NT2/D1 (cell line): ENCODE measurements at places on chromosomes 7 and 10.

DNA sequence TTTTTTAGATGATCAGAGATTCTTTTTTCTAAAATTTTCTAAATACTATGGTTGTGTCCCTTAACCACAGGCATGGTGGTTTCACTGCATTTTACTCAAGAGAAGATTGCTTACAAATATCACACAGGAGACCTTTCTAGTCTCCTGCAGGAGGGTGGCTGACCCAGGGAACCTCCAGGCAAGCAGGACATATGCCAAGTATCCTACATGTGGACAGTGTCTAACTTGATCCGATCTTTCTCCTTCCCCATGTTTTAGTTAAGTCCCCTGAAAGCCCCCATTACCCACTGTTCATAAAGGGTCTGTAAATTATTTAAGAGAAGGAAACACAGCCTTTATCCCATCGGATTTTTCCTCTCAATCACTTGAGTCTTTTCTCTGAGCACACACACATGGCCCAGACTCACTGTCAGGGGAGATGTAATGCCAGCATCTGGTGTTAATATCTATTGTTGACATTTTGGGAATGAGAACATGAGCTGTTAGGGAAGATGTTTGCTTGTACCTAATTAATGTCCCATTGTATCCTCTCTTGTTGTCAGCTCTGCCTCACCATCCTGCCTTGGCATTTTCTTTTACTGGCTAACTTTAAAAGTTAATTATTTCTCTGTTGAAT is 755.2 kb downstream of the AUTS2 start:
- no peak for DNase-seq

DNA sequence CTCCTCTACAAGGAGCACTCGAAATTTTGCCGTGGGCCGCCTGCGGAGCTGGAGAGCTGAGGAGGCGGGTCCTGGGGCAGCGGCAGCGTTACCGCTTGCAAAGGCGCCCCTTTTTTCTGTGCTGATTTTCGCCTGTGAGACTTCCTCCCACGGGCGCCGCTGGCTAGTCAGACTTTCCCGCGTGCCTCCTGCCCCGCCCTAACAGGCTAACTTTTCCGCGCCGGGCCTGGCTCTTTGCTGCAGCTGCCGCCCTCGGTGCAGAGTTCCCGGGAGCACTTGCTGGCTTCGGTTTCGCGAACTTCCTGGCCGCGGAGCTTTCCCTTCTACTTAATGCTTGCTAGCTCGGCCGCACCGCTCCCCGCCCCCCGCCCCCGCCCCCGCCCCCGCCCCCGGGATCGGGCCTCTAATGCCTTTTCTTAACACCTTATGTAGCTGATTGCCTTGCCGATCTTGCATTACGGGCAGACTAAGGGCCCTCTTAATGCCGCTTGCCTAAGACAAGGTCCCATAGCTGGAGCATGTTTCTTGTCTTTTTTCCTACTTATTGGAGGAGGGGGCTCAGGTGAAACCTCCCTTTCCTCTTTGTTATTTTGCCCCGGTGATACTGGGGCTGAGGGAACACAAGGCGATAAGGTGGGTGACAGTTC is 37.9 kb upstream of the RASGEF1A start:
- DNase-seq = no peak

- DNase-seq = no peak
Measured at GRCh38 chr7:73718905-73719805, at the start of gene STX1A. STX1A (minus strand) TSS chr7:73719669; CDS start chr7:73719631, 38 bp downstream.

DNA sequence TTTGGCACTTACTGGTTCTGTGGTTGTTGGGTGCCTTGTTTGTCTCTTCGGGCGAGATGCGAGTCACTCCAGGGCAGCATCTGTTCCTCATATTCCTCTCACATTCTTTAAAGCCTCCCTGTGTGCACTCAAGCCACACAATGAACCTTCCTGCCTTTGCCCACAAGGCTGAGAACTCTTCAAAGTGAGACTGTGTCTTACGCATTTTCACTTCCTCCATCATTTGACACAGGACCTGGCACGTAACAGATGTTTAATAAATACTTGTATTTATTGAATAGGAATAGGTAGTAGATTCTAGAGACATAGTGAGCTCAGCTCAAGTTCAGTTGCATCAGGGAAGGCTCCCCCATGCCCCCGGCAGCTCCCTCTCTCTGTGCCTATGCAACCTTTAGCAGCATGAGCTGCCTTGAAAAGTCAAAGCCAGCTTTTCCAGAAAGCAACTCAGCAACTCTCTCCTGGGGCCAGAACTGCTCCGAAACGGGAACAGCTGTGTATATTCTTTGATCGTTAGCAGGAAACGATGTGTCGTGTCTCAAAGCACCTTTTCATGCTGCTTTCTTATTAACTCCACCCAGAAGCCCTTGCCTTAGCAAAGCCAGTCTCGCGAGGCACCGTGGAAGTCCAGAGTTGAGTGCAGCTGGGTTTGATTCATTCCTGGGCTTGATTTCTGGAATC is 97.5 kb downstream of the PFKFB3 start:
- no peak for DNase-seq

GRCh38 chr10:101005869-101006567 is 6.4 kb downstream of the LZTS2 start:
- DNase-seq = no peak

- DNase-seq = no peak
Measured at GRCh38 chr7:7554021-7554432, 12.7 kb upstream of the MIOS start.
